ENCODE measurements at places on chromosomes 7 and 10.

DNA sequence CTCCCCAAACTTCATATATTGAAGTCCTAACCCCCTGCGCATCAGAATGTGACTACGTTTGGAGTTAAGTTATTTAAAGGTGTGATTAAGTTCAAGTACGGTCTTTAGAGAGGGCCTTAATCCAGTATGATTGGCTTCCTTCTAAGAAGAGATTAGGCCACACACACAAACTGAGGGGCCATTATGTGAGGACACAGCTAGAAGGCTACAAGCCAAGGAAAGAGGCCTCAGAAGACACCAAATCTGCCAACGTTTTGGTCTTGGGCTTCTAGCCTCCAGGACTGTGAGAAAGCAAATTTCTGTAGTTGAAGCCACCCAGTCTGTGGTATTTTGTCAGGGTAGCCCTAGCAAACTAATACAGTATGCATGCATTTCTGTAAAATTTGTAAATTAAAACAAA, 41.7 kb downstream of the REEP3 start:
- DNase-seq = no peak

DNA sequence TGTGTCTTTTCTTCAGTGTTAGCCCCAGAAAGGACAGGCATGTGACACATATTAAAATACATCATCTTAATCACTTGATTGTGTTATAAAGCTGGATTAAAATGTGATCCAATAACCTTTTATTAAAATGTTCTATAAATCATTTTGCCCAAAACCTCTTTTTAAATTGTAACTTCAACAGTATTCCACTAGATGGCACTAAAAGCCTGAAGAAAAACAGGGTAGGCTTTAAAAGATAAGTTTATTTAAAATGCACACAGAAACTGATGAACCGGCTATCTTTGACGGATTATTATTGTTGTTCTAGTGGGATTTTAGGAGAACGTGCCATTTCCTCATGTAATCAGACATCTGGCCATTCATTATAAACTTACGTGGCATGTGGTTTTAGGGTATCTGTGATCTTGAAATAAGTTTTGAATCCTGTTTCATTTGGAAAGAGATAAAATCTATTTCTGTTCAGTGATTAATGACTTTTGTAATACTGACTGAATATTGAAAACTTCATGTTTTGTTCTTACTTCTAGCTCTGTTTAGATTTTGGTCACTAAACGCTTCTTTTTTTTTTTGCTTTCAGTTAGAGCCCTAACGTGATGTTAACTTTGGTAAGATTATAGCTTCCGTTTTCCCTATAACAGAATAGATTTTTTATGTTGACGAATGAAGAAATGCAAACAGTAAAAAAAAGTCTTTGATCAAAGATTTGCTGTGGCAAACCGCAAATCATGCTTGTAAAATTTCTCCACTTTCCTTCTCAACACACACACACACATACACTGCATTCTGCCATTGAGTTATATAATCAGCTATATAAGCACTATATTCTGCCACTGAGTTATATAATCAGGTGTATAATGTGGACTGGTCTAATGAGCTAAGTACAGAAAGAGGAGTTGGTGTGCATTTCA, 13.6 kb downstream of the VPS50 start:
- no peak for DNase-seq

GRCh38 chr7:26337232-26337865, 45.7 kb downstream of the SNX10 start:
- no peak for DNase-seq

- no peak for DNase-seq
Observed at GRCh38 chr10:102188298-102188940, 36.2 kb downstream of the NOLC1 start.

GRCh38 chr10:104867966-104868598, 227.0 kb downstream of the SORCS3 start:
- no peak for DNase-seq

DNA sequence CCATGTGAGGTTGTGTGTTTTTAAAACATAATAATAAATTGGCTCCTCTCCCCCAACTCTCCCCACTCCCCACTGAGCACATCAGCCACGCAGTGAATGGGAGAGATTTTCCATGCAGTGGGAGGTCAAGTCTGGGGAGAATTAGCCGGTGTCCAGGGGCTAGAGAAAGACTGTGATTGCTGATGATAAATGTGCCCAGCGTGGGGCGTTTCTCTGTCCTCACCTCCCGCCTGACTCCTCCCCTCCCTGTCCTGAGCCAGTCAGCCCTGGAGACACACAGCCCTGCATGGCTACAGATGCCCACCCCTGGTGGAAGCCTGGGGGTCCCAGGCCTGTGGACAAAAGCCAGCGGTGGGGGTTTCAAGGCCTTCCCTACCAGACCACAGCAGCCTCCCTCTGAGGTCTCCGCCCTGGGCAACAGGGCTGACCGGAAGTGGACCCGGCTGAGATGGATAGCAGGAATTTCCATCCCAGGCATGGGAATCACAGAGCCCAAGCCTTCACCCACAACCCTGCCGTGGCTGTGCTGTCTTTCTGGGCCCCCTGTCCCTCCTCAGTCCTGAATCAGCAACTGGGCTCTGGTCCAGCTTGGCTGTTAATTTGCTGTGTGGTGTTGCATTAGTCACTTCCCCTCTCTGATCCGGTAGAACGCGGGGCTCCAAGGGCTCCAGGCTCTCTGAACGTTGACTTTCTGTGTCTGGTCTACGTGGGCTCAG, 46.8 kb upstream of the SLC29A3 start:
- DNase-seq = no peak

GRCh38 chr10:51564896-51565510, 134.4 kb downstream of the CSTF2T start:
- DNase-seq = no peak

GRCh38 chr7:50660040-50660829, 95.0 kb upstream of the DDC start:
- DNase-seq = peak; percentile 16

DNA sequence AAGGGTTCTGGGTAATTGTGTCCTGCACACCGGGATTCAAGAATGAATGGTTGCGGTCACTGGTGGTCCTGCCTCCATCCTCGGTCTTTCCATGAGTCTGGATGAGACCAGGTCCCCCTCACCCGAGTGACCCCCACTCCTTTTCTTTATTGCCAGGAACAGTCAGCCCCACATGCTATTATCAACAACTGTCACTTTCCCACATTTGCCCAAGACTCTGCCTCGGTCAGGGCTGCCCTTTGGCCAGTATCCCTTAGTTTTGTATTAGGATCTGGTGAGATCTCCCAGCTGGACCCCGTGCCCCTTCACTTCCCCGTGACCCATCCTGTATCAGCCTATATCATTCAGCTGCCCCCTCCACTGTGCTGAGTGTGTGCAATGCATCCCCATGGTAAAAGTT, 288.3 kb downstream of the ADARB2 start:
- no peak for DNase-seq

GRCh38 chr7:134104166-134104565, 23.0 kb upstream of the LRGUK start:
- no peak for DNase-seq

DNA sequence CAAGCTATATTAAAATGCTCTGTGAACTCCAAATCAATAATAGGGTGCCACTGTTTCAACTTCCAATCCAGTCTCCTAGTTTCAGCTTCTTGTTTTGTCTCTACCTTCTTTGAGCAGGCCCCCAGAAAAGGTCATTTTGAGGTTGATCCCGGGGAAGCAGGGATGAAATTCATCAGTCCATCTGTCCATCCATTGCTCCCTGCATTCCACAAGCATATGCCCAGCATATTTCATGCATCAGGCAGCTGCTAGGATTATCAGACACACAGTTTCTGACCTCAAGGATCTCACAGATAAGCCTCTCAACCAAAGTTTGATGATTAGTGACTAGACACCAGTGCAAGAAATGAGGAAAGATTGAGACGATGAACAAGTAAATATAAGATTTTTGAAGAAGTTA, 186.6 kb upstream of the PDE1C start:
- DNase-seq = no peak

GRCh38 chr7:80749270-80749669, 110.8 kb downstream of the CD36 start:
- no peak for DNase-seq

DNA sequence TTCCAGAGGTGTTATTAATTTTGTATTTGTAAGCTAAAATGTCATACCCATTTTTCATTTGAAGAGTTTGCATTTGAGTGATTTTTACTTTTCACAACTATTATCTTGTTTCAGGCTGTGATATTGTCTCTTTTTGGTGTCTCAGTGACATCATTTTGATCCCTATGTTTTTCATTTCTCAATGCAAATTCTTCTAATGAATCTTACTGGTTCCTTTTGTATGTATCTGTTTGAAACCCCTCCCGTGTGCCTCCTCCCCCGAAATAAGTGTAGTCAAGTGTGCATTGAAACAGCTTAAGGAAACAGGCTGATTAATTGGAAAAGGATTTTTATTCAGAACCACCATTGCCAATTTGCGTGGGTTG, 77.8 kb downstream of the SHH start:
- DNase-seq = no peak

DNA sequence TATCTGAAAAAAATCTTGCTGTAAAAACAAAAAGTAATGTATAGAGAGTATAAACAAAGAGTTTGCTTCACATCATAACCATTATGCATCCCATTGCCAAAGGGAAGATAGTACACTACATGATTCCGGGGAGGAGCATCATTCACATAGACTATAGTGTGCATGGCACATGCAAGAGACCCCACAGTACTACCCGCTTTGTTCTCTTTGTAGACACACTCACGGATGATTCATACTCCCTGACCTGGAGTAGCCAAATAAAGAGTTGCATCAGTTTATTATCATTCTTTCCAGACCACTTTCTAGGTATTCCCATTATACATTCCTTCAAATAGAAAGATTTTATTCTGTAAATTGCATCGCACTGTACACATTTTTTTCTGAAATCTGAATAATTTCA, 356.9 kb downstream of the PCDH15 start:
- DNase-seq = no peak

DNA sequence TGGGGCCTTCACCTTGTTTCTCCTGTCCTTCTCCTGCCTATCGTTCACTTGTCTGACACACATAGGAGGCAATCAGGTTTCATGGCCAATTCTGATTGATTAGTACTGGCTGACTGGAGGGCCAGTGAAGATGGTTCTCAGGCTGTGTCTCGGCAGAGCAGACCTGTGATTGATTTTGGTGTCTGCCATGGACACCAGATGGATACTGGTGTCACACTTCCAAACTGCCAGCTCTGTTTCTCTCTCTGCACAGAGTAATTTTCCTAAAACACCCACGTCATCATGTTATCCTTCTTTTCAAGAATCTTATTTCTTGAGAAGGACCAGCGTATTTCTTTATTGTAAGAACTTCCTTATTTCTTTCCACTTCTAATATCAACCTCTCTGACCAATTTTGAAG, 117.1 kb downstream of the ICA1 start:
- DNase-seq = no peak

- no peak for DNase-seq
Observed at GRCh38 chr7:95517458-95517857, 31.7 kb downstream of the ASB4 start.

- peak; percentile 21 for DNase-seq
Observed at GRCh38 chr7:129872054-129872453, 80.7 kb downstream of the UBE2H start.

GRCh38 chr10:11782793-11783557, 40.2 kb upstream of the PROSER2 start:
- no peak for DNase-seq

DNA sequence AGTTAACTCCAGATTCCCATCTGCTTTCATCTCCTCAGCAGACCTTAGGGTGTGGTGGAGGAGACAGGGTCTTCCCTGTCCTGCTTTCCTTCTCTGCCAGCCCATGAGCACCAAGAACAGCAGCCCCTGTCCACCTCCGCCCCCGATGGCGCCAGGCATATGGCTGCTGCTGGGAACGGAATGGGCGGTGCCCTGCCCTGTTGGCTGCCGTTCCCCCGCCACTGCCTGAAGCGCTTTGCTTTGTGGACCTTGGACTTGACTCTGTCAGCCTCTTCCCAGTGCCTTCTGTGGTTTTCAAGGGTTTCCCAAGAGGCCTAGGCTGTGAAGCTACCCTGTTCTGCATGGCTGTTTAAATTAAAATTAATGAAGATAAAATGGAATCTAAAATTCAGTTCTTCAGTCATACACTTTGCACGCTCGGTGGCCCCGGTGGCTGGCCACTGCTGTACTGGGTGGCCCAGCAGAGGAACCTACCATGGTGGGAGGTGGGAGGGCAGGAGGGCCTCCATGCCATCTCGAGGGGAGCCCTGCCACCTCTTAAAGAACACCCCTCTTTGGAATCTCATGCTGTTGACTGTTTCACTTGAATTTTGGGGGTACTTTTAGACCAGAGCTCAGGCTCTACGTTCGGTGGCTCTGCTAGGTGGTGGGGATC, 78.7 kb downstream of the NKX6-2 start:
- no peak for DNase-seq

DNA sequence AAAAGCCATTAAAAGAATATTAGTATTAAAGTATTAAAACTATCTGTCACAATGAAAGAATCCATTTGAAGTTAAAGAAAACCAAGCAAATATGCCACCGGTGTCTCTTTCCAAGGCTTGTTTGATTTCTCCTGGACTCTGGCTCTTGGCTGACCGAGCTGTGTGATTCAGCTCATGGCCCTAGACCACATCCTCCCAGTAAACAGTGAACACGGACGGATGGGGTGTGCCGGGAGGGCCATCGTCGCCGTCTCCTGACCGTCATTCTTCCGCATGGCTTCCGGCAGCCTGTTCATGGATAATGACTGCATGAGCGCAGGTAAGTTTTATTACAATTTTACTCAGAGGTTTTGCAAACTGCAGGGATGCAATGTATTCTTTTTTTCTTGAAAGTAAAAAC, 218.5 kb downstream of the DNAJB6 start:
- no peak for DNase-seq

GRCh38 chr7:100100420-100101015, 679 bp downstream of the MCM7 start:
- peak; percentile 81 for DNase-seq

GRCh38 chr7:37741776-37742175, 58.2 kb downstream of the GPR141 start:
- no peak for DNase-seq

- no peak for DNase-seq
Observed at GRCh38 chr7:131288450-131288849, 39.2 kb upstream of the MKLN1 start.

GRCh38 chr10:131435760-131436457, 124.4 kb upstream of the TCERG1L start:
- DNase-seq = no peak

DNA sequence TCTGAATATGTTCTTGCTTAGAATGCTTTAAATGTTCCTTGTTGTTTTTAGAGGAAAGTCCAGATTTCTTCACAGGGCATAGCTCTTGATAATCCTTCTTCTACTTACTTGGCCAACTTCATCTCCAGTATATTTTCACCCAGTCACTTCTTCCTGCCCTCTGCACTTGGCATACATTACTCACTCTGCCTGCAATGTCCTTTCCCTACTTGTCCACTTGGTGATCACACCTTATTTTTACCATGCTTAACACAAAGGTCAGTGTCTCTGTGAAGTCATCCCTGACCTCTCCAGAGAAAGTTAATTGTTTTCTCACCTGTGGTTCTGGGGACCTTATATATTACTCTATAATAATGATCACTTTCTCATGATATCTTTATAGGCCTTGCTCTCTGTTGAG, 23.3 kb downstream of the SFRP4 start:
- no peak for DNase-seq

- DNase-seq = no peak
Observed at GRCh38 chr7:151658778-151659177, 139.1 kb upstream of the RHEB start.

- no peak for DNase-seq
Observed at GRCh38 chr7:2437136-2437535, 33.7 kb downstream of the CHST12 start.
